ENCODE measurements at places on chromosomes 6 and 20. TPM values are rescaled to one million over a fixed set of nuclear protein-coding genes. Genes with fewer than 3 reads are reported as not detected.

Gene ERVFRD-1
- not detected for total RNA-seq

Gene C6orf58
- total RNA-seq, result not detected

GRCh38 chr20:38144974-38145728 is 19.9 kb downstream of the TGM2 start:
- no peaks in the 10 kb centered on the region for H3K36me3 ChIP-seq
- no peak overlapping the region for H3K4me3 ChIP-seq
- no peak overlapping the region for H3K27ac ChIP-seq
- no peaks in the 10 kb centered on the region for H3K4me1 ChIP-seq
- no peak for DNase-seq
- no peaks in the 10 kb centered on the region for H3K27me3 ChIP-seq

DNA sequence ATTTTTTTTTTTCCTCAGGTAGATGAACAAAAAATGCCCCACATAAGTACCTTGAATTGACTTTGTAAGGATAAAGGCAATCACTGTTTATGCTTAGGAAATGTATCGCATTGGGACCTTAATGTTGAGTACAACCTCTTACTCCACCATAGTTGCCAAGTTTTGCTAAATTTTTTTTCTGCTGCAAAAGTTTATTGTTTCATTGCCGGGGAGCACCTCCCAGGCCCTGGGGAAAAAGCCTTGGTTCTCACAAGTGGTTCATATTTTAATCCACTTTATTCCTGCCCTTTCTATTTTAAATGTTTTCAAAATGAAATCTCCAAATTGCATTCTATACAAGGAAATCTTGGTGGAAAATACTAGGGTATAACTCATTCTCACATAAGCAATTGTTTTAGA is 52.3 kb upstream of the UTRN start:
- DNase-seq, result no peak
- no peak overlapping the region for H3K27ac ChIP-seq

Gene CASS4
- 3.1 TPM for total RNA-seq

Gene TCF21
- total RNA-seq, result not detected

DNA sequence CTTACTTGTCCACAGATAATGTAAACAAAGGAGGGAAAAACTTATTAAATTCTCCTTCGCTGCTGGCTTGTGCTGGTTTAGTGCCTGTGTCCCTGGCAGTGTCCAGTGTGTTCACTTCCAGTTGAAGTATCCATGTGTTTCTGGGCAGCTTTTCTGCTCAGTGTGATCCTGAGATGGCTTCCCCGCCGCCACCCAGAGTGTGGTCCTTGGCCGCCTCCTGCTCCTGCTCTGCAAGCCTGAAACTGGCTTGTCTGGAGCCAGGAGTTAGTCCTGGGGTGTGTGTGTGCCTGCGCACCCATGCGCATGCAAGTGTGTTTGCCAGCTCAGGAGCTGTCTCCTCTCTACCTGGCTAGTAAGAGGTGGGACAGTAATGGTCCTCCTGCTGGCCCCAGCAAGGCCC is 7.2 kb downstream of the BTBD3 start:
- H3K27me3 ChIP-seq, result no peaks in the 10 kb centered on the region
- peaks cover 3% of the 10 kb centered on the region for H3K36me3 ChIP-seq
- no peaks in the 10 kb centered on the region for H3K4me1 ChIP-seq
- DNase-seq, result no peak
- H3K4me3 ChIP-seq, result no peak overlapping the region

- H3K36me3 ChIP-seq, result peaks cover 8% of the 10 kb centered on the region
- H3K27ac ChIP-seq, result no peak overlapping the region
- H3K4me3 ChIP-seq, result no peak overlapping the region
- H3K4me1 ChIP-seq, result peaks cover 12% of the 10 kb centered on the region
Observed at GRCh38 chr20:35893942-35894341, 60.4 kb downstream of the SCAND1 start.

GRCh38 chr6:82415820-82416219 is 52.2 kb downstream of the TPBG start:
- no peak for DNase-seq
- H3K27ac ChIP-seq, result no peak overlapping the region
- no peaks in the 10 kb centered on the region for H3K4me1 ChIP-seq
- H3K27me3 ChIP-seq, result no peaks in the 10 kb centered on the region
- H3K36me3 ChIP-seq, result no peaks in the 10 kb centered on the region
- no peak overlapping the region for H3K4me3 ChIP-seq

Gene APCDD1L
- not detected for total RNA-seq

- no peaks in the 10 kb centered on the region for H3K27me3 ChIP-seq
- H3K4me1 ChIP-seq, result no peaks in the 10 kb centered on the region
- no peak for DNase-seq
- H3K27ac ChIP-seq, result no peak overlapping the region
Observed at GRCh38 chr6:109718991-109719390, 27.9 kb downstream of the FIG4 start.

DNA sequence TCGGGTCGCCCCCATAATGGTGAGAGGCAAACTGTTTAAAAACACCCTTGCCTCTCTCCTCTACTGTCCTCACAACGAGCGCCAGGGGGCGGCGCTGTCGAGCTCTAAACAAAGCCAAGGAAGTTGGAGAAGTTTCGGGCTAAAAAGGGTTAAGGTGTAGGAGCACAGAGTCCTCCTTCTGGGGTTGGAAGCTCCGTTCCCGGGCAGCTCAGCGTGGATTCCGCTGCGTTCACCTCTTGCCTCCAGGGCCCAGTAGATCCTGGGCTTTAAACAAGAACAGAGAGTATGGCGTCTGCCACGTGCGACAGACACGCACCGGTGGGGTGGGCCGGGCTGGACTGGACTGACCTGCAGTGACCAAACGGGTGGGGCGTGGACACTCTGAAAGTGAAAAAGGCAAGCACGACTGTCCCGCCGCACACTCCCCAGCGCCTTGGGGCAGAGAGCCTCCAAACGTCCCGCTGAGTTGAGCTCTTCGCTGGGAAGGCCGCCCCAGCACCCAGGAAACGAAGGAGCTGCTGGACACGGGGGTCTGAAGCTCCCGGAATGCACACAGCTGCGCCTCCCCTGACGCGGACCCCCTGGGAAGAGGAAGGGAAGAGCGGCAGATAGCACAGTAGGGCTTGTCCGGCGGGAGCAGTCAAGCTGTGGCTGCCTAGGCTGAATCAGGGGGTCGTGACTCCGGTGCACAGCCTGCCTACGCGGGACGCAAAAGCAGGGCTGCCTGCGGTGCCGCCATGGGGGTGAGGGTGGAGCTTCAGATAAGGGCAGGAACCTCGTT is 1.6 kb upstream of the THBD start:
- no peak overlapping the region for H3K4me3 ChIP-seq
- DNase-seq, result peak; percentile 83
- peaks cover 62% of the 10 kb centered on the region for H3K27me3 ChIP-seq
- no peak overlapping the region for H3K27ac ChIP-seq
- peaks cover 4% of the 10 kb centered on the region for H3K4me1 ChIP-seq
- H3K36me3 ChIP-seq, result no peaks in the 10 kb centered on the region

DNA sequence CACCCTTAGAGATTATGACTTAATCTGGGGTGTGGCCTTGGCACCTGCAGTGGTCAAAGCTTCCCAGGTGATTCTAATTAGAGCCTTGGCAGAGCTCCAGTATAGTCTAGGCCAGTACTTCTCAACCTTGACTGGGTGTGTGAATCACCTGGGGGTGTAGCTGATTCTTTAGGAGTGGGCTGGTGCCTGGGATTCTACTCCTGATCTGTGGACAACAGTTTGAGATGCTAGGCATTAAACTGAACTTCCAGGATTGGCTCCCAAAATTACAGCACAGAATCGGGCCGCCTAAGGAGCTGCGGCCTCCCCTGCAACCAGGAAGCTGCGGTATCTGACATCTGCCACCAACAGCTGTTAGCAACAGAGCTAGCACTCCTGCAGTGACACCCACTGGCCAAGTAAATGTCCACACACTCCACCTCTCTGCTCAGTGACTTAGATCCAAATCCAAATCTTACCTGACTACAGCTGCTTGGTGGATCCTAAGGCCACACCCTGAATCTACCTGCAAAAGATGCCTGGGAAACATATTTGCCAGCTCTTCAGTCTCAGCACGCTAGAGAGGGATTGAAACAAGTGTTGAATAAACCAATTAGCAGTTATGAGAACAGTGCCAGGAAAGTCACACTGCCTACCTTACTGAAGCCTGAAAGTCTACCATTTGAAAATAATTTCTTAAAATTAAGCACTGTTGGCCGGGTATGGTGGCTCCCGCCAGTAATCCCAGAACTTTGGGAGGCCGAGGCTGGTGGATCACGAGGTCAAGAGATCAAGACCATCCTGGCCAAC is 126.7 kb downstream of the UNC5CL start:
- H3K27me3 ChIP-seq, result peaks cover 20% of the 10 kb centered on the region
- no peaks in the 10 kb centered on the region for H3K4me1 ChIP-seq
- no peaks in the 10 kb centered on the region for H3K36me3 ChIP-seq
- peak; percentile 82 for DNase-seq

DNA sequence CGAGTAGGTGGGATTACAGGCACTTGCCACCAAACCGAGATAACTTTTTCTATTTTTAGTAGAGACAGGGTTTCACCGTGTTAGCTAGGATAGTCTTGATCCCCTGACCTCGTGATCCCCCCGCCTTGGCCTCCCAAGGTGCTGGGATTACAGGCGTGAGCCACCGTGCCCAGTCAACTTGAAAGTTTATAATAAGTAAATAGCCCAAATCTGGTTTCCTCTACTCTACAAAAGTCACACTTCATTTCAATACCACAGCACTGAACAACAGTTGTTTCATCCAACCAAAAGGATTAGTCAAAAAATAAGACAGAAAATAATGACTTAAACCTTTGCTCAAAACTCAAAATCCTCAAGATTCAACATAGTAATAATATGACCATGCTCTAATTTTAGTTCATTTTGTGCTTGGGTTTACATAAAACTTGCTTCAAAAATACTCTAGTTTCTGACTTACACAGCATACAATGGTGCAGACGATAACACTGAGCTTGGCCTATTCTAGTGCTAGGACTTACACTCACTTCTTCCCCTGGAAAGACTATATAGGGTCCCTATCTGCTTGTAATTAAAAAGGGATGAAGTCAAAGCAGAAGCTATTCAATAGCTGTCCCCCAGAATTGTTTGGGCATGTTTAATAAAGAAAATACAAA is 56.7 kb downstream of the NT5E start:
- peaks cover 27% of the 10 kb centered on the region for H3K36me3 ChIP-seq
- H3K27me3 ChIP-seq, result no peaks in the 10 kb centered on the region
- no peak overlapping the region for H3K27ac ChIP-seq

Gene NKX2-2
- total RNA-seq, result not detected

DNA sequence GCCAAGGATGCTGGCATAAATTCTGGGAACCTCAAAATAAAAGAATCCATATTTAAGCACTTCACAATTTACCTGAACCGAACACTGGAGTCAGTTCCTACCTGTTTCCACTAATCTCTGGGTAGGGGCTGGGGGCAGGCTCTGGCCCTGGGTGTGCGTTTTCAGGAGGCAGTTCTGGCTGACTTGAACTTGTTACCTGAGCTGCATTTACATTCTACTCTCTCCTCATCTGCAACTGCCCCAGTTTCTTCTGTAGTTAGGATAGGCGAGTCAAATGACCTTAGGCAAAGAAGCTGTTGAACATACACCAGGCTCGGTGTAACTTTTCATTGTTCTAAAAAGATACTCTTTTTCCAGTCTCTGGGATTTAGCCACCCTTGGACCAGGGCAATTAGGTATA is 13.2 kb downstream of the CARMIL1 start:
- no peak overlapping the region for H3K4me3 ChIP-seq
- no peak overlapping the region for H3K27ac ChIP-seq
- peaks cover 5% of the 10 kb centered on the region for H3K27me3 ChIP-seq
- no peaks in the 10 kb centered on the region for H3K4me1 ChIP-seq
- H3K36me3 ChIP-seq, result no peaks in the 10 kb centered on the region
- no peak for DNase-seq

GRCh38 chr20:420166-420620 is 12.1 kb downstream of the RBCK1 start:
- no peak overlapping the region for H3K27ac ChIP-seq
- H3K4me1 ChIP-seq, result peaks cover 30% of the 10 kb centered on the region
- H3K4me3 ChIP-seq, result no peak overlapping the region
- DNase-seq, result no peak

- H3K27ac ChIP-seq, result peak overlapping the region; percentile 92
- no peaks in the 10 kb centered on the region for H3K27me3 ChIP-seq
- H3K4me1 ChIP-seq, result peaks cover 62% of the 10 kb centered on the region
- H3K4me3 ChIP-seq, result peak overlapping the region; percentile 42
Observed at GRCh38 chr6:135583256-135583761, 85.8 kb upstream of the AHI1 start.

Gene CST5
- total RNA-seq, result not detected

DNA sequence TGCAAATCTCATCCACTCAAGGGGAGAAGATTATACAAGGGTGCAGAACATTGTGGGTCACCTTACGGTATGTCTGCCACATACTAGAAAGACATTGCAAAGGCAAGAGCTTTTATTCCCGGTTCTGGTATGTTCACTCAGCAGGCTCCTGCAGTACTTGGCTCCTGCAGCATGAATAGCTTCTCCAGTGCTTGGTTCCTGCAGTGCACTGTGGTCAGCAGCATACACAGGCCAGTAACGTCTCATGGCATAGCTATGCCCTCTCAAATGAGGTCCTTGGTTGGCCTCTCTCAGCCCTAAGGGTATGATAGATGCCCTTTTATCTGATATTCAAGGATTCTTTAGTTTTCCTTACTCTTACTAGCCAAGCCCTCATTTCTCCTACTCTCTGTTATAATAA is 12.6 kb downstream of the TCP11 start:
- H3K4me3 ChIP-seq, result no peak overlapping the region
- H3K27ac ChIP-seq, result no peak overlapping the region
- H3K36me3 ChIP-seq, result no peaks in the 10 kb centered on the region
- H3K4me1 ChIP-seq, result no peaks in the 10 kb centered on the region
- peaks cover 23% of the 10 kb centered on the region for H3K27me3 ChIP-seq
- DNase-seq, result no peak

GRCh38 chr6:165109011-165109410 is 200.4 kb downstream of the C6orf118 start:
- no peaks in the 10 kb centered on the region for H3K27me3 ChIP-seq
- no peaks in the 10 kb centered on the region for H3K4me1 ChIP-seq
- no peaks in the 10 kb centered on the region for H3K36me3 ChIP-seq
- DNase-seq, result no peak
- no peak overlapping the region for H3K4me3 ChIP-seq
- no peak overlapping the region for H3K27ac ChIP-seq

DNA sequence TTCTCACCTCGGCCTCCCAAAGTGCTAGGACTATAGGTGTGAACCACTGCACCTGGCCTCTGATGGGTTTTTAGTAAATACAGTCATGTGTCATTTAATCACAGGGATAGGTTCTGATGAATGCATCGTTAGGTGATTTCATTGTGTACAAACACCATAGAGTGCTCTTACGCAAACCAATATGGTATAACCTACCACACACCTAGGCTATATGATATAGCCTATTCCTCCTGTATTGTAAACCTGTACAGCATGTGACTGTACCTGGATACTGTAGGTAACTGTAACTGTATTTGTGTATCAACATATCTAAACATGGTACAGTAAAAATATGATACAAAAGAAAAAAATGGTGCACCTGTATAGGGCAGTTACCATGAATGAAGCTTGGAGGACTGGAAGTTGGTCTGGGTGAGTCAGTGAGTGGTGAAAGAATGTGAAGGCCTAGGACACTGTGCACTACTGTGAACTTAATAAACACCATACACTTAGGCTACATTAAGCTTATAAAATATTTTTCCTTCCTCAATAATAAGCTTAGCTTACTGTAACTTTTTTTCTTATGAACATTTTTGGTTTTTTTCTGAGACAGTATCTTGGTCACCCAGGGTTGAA is 10.0 kb downstream of the BICRAL start:
- no peak overlapping the region for H3K4me3 ChIP-seq
- H3K27me3 ChIP-seq, result no peaks in the 10 kb centered on the region
- peaks cover 29% of the 10 kb centered on the region for H3K4me1 ChIP-seq
- no peak overlapping the region for H3K27ac ChIP-seq
- DNase-seq, result no peak

GRCh38 chr6:142867988-142868812 is 76.8 kb downstream of the HIVEP2 start:
- H3K4me1 ChIP-seq, result peaks cover 65% of the 10 kb centered on the region
- DNase-seq, result peak; percentile 54
- H3K27ac ChIP-seq, result peak overlapping the region; percentile 20
- no peaks in the 10 kb centered on the region for H3K27me3 ChIP-seq
- H3K36me3 ChIP-seq, result peaks cover 16% of the 10 kb centered on the region

Data from activated CD4-positive, alpha-beta T cell treated with anti-CD3 and anti-CD28 coated beads, Interleukin-2, amount 10 ng/mL, durations not matched to agents 24 days and 14 days (primary cell).